ENCODE measurements at places on chromosomes 7 and 10. TPM values are rescaled to one million over a fixed set of nuclear protein-coding genes. Genes with fewer than 3 reads are reported as not detected.

The ZNF479 gene
- total RNA-seq = not detected

The ABCC2 gene
- 6.5 TPM for total RNA-seq

The PROSER2 gene
- total RNA-seq = 4.1 TPM

GRCh38 chr7:116792813-116793212, 69.6 kb upstream of the CAPZA2 start:
- H3K4me3 ChIP-seq = no peak overlapping the region
- H3K4me1 ChIP-seq = peaks cover 3% of the 10 kb centered on the region
- no peak for DNase-seq
- no peaks in the 10 kb centered on the region for H3K27me3 ChIP-seq

GRCh38 chr7:150410680-150411346, 31.7 kb downstream of the ZNF775 start:
- DNase-seq = no peak
- no peaks in the 10 kb centered on the region for H3K27me3 ChIP-seq
- H3K4me3 ChIP-seq = no peak overlapping the region
- H3K36me3 ChIP-seq = no peaks in the 10 kb centered on the region
- H3K4me1 ChIP-seq = peaks cover 12% of the 10 kb centered on the region

The MCM10 gene
- 22.8 TPM for total RNA-seq

The CCDC172 gene
- not detected for total RNA-seq

- no peak for DNase-seq
- H3K36me3 ChIP-seq = no peaks in the 10 kb centered on the region
- H3K27me3 ChIP-seq = no peaks in the 10 kb centered on the region
- no peak overlapping the region for H3K27ac ChIP-seq
- no peak overlapping the region for H3K4me3 ChIP-seq
- no peaks in the 10 kb centered on the region for H3K4me1 ChIP-seq
Observed at GRCh38 chr10:59513558-59513957, 151.2 kb upstream of the FAM13C start.

DNA sequence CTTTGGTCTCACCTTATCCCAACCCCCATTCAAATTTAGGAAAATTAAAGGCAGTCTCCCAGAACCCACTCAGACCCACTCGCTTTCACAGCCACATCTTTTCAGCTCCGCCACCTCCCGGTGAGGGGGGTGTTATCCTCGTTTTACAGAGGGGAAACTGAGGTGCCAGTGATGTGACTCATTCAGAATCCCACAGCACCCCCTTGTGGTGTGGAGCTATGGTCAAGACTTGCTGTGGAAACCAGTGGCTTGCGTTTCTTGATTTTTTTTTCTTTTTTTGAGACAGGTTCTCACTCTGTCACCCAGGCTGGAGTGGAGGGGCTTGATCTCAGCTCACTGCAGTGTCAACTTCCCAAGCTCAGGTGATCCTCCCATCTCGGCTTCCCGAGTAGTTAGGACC, 27.6 kb downstream of the SLC35G1 start:
- H3K27me3 ChIP-seq = no peaks in the 10 kb centered on the region
- H3K4me3 ChIP-seq = no peak overlapping the region
- DNase-seq = no peak
- peaks cover 15% of the 10 kb centered on the region for H3K4me1 ChIP-seq
- H3K27ac ChIP-seq = no peak overlapping the region

GRCh38 chr7:82926477-82926876, 236.2 kb downstream of the PCLO start:
- no peaks in the 10 kb centered on the region for H3K27me3 ChIP-seq
- no peak overlapping the region for H3K27ac ChIP-seq
- DNase-seq = no peak
- H3K36me3 ChIP-seq = no peaks in the 10 kb centered on the region

DNA sequence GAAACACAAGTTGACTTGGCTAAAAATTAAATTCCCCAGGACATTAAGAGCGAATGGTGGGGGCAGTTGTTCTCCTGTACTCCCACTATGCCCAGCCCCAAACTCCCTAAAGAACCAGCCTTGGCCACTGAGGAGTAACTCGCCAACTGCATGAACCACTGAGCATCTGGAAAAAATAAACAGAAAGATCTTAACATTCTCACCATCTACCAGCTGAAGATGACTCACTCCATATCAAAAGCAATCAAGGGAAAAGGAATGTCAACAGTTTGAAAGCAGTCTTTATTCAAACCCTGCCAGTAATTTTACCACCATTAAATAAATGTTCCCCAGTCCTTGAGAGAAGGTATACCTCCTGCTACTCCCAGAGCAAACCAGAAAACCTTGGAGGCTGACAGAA, 45.4 kb downstream of the CTTNBP2 start:
- no peaks in the 10 kb centered on the region for H3K36me3 ChIP-seq
- no peak overlapping the region for H3K4me3 ChIP-seq
- no peak for DNase-seq
- no peaks in the 10 kb centered on the region for H3K27me3 ChIP-seq
- H3K4me1 ChIP-seq = peaks cover 27% of the 10 kb centered on the region

The SDK1 gene
- total RNA-seq = 47.4 TPM

DNA sequence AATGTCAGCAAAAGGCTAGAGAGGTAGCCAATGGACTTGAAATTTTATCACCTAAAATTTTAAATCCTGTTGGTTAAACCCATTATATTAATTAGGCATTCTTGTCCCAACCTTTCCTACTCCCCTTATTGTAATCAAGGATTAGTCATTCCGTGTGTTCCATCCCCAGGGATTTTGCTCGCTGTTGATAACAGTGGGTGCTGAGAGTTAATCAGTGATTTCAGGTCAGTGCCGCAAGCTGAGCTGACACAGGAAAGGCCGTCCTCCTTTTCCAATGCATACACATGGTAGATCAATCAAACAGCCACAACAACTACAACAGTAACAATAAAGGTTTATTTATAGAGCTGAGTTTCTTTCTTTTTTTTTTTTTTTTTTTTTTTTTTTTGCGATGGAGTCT, 271.4 kb downstream of the ACTR3B start:
- no peaks in the 10 kb centered on the region for H3K27me3 ChIP-seq
- DNase-seq = no peak
- no peaks in the 10 kb centered on the region for H3K36me3 ChIP-seq

The UCN3 gene
- total RNA-seq = not detected

The FAM13C gene
- total RNA-seq = not detected

- H3K4me3 ChIP-seq = no peak overlapping the region
- no peak overlapping the region for H3K27ac ChIP-seq
- H3K36me3 ChIP-seq = no peaks in the 10 kb centered on the region
- H3K27me3 ChIP-seq = no peaks in the 10 kb centered on the region
Observed at GRCh38 chr10:58651040-58651439, 138.4 kb downstream of the BICC1 start.

The ZPBP gene
- total RNA-seq = not detected

- H3K4me1 ChIP-seq = no peaks in the 10 kb centered on the region
- H3K36me3 ChIP-seq = no peaks in the 10 kb centered on the region
- no peaks in the 10 kb centered on the region for H3K27me3 ChIP-seq
Observed at GRCh38 chr10:103058034-103058433, 135.0 kb downstream of the NT5C2 start.

DNA sequence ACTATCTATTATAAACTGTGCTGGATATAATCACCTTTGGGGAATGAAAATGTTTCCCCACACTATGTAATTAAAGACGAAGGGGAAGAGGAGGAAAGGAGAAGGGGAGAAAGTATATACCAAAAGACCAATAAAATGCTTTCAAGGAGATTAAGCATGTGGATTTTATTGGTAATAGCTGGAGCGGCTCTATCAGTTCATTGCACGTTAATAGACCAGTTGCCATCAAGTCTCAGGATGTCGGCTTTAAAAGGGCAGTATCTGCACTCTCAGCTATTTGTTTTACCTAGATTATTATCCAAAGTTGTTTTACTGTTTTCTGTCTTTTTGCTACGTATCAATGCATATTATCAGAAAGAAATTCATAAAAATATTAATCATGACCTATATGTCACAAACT, 9.0 kb downstream of the ETV1 start:
- no peak for DNase-seq
- no peaks in the 10 kb centered on the region for H3K27me3 ChIP-seq
- no peak overlapping the region for H3K4me3 ChIP-seq
- H3K27ac ChIP-seq = no peak overlapping the region
- H3K36me3 ChIP-seq = no peaks in the 10 kb centered on the region
- peaks cover 10% of the 10 kb centered on the region for H3K4me1 ChIP-seq
